NCI-H1417 treated with DMSO at 0.1 percent for 48 hours (cell line): ENCODE measurements at places on chromosomes 16 and 17.

- no peak for DNase-seq
Observed at GRCh38 chr16:3152027-3152276, 17.1 kb downstream of the ZNF213 start.

DNA sequence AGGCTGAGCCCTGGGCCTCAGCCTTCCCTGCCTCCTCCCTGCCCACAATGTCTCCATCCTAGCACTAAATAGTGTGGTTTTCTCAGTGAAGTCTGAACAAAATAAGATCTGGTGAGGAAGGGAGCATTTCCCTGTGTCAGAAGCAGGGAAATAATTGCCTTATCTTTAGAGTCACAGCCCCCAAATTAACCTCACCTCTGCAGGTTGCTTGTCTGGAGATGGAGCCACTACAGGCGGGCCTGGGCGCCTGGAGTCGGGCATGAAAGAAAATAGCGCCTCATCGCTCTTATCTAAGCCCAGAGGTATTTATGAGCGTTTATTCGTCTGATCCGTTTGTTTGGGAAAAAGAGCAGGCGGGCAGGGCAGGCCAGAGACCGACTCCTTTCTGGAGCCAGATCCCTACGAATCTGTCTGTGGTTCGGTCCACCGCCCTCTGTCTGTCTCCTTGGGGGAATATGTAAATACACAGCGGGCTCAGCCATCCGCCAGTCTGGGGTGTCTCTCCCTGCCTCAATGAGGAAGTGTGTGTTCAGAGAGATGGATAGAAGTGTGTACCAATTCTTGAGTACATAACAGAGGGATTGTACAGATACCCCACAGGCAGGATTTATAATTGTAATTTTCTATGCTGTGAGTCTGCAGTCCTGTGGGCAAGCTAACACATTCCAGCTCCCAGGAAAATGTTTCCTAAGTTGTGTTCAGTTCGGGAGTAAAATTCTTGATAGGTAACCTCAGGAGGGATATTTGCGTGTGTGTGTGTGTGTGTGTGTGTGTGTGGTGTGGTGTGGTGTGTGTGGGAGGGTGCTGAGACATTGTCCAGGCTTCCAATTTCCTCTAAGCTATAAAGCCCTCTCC lies 4.3 kb downstream of the HOXB6 start:
- no peak for DNase-seq

GRCh38 chr16:65054457-65054856 lies 67.4 kb downstream of the CDH11 start:
- DNase-seq: no peak

DNA sequence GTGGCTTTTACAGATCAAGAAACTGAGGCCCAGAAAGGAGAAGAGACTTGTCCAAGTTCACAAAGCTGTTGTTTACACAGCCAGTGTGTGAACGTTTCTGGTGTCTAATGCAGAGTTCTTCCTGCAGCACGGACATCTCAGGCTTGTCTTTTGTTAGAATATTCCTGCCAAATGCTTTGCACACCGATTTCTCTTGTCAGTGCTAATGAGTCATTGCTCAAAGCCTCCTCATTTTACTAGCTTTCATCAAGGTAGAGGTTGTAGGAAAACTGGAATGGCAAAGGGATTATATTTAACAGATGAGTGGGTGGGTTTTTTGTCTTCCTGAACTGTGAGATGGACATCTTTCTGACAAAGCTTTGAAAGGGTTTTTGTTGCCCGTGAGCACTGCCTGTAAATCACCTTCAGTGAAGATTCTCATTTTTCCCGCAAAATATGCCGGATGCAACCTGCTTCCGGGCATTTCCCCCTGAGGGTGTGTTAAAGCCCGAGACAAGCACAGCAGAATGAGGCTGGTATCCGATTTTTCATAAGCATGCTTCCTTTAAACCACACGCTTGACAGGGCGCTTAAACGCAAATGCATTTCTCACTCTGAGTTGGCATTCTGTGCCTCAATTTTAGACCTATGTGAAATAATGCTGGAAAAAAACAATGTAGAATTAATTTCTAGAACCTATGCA lies 14.7 kb downstream of the PMM2 start:
- DNase-seq: no peak

GRCh38 chr16:57240851-57241250 lies 4.2 kb upstream of the ARL2BP start:
- DNase-seq: no peak

DNA sequence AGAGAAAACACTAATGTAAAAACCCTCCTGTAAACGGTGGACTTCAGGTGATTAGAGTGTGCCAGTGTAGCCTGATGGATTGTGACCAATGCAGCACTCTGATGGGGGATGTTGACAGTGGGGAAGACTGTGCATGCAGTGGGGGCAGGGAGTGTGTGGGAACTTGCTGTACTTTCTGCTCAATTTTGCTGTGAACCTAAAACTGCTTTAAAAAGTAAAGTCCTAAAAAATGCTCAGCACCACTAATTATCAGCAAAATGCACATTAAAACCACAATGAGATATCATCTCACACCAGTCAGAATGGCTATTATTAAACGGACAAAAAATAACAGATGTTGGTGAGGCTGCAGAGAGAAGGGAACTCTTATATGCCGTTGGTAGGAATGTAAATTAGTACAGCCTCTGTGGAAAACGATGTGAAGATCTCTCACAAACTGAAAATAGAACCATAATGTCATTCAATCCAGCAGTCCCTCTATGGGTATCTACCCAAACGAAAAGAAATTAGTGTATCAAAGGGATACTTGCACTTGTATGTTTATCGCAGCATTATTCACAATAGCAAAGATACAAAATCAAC lies 9.7 kb upstream of the ULK2 start:
- DNase-seq: no peak

DNA sequence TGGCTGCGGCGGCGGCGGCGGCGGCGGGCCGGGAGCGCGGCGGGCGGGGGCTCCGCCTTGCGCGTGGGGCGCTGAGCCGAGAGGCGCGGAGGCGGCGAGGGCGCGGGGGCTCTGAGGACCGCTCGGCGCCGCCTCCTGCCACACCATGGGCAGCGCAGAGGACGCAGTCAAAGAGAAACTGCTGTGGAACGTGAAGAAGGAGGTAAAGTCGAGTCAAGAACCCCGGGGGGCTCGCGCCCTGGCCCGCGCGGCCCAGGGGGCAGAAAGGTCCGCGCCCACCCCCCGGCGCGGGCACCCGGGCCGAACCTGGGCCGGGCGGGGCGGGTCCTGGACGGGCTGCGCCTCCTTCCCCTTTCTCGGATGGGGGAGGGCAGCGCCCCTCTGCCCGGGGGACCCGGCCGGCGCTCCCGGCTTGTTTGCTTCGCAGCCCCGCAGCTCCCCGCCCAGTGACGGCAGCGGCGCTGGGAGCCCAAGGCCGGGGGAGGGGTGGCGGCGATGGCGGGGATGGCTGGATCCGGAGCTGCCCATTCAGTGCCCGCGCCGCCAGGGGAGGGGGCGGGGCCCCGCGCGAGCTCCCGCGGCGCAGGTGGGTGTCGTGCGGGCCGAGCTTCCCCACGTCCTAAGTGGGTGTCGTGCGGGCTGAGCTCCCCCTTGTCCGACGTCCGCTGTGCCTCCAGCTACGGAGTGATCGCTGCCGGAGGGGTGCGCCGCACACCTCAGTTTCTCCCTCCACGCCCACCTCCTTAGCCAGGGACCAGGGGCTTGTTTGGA lies 428 bp downstream of the SGSM2 start:
- no peak for DNase-seq

DNA sequence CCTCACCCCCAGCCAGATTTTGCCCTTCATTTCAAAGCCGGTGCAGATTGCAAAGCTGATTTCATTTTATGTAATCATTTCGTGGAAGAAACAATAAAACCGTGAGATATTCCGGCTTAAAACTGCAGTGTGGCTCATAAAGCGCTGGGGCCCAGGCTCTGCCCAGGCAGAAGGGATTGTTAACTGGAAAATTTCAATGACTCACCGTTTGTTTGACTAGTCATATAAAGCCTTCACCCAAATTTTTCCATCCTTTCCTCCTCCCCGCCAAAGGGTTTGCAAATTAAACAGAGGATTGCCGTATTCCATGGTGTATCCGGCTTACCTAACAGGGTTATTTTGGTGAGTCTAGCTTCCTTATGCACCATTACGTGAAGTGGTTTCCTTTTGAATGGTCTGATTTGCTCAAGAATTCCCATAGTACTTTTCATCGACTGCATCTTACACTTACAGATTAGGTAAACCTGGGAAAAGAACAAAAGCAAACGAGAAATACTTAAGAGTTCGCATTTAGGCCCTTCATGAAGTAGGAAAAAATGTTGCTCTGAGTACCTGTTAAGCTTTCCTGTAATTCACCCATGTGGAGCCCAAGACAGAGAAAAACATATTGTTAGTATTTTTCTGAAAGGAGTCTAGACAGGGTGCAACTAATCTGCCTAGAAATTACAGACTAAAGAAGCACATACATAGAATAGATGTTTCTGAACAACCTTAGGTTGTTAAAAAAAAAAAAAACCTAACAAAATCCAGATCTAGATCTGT lies 949 bp upstream of the GSPT1 start:
- no peak for DNase-seq

- no peak for DNase-seq
Observed at GRCh38 chr17:47708312-47708863, 14.4 kb downstream of the TBKBP1 start.
